MV-4-11 (cell line): ENCODE measurements at places on chromosomes 2 and 18.

DNA sequence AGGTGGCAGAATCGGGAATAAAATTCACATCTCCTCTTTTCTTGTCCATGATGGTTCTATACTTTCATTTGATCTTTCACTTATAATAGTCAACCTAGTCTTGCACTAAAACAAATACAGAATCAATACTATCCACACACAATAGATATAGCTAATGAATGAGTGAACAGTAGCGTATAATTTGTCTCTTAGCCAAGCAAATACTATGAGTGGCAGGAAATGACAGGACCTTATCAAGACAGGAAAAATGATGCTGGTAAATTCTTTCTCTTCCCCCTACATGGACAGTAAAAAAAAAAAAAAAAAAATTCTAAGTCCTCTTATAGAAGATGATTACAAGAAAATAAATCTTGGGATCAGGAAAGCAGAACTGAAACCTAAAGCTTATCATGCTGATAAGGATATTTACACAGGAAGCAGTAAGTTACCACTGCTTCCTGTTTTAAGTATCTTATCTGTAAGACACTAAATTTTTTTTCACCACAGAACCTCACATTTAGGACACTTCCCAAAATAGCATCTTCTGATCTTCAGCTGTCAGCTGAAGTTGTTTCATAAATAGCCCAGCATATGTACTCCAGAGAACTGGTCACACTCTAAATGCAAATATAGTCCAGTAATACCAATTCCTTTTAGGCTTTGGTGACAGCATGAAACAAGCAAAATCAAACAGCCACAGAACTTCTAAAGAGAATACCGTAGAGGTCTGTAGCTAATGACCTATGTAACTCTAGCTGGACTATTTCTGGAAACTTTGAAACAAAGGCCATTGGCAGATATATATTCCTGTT, 27.0 kb downstream of the IRS1 start:
- peak; percentile 100 for DNase-seq

GRCh38 chr2:1721706-1722646, 22.3 kb downstream of the PXDN start:
- no peak for DNase-seq

GRCh38 chr2:45332094-45332493, 279.0 kb downstream of the SRBD1 start:
- peak; percentile 72 for DNase-seq

GRCh38 chr2:25129901-25130520, 38.4 kb downstream of the POMC start:
- DNase-seq: no peak

GRCh38 chr18:25503567-25504081, 151.7 kb upstream of the ZNF521 start:
- no peak for DNase-seq

DNA sequence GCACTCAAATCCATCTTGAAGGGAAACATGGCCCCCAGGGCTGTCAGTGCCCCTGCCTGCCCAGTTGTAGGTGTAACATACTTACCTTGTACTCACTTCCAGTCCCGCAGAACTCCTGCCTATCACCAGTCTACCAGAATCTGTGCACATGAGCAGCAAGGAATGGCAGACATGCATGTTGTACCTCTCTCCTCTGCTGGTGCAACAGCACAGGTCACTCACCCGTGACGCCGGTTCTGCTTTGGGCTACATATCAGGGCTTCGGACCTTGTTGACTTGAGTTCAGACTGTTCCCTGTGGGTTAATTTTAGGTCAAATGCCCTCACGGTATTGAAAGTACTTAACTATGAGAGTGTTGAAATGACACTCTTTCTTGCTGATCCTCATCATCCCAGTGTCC, 215.7 kb downstream of the TPGS2 start:
- DNase-seq: no peak

- DNase-seq: no peak
These were observed 18.8 kb downstream of the MGAT4A start for GRCh38 chr2:98712145-98712544.

DNA sequence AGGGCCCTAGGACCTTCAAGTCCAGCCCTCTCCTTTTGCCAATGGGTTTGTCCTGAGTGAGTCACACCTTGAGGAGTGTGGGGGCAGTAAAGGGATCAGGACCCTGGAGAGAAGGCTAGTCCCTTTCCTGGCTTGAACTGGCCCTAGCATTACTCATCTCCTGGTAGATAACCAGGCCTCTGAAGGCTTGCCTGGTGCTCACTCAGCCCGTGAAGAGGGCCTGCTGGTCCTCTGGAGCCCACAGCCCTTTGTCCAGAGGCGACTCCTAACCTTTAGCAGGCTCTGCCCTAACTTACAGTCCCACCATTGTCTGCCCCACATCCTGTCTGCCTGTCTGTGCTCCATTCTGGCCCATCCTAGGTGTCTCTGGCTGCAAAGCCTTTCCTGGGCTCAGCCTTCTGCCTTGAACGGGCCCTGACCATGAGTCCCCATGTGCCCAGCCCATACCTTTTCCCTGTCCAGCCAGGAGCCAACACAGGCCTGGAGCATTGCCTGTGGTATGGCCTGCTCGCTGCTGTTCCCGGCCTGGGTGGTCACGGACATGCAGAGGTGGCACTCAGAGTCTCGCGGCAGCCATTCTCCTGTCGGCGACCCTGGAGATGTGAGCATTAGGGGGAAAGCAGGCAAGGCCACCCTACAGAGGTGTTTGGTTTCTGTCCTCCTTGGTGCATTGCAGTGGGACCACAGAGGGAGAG, 5.0 kb downstream of the SFTPB start:
- DNase-seq: no peak

- peak; percentile 32 for DNase-seq
These were observed 27.8 kb upstream of the SERTAD2 start for GRCh38 chr2:64681479-64681967.

DNA sequence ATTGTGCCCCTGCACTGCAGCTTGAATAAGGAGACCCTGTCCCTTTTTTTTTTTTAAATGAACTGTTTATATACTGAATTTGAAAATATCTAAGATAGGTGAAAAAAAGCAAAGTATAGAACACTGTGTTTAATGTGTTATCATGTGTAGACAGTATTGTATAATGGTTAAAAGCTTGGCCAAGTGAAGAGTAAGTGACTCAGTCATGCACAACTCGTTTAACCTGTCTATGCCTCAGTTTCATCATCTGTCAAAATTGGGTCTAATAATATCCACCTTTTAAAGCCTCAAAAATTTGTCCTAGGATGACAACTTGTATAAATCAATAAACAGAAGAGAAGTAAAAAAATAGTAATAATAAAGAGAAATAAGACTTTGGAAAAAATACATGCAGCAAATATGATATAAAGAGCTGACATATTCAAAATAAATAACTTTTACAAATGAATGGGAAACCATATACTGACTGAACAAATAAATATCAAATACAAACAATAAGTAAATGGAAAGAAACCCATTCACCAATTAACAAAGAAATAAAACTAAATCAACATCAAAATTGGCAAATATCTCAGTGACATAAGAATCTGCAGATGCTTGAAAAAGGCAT, 113.7 kb downstream of the C2orf74 start:
- DNase-seq: no peak

- no peak for DNase-seq
These were observed 504.5 kb downstream of the IRS1 start for GRCh38 chr2:226295123-226295522.

GRCh38 chr18:57446322-57446721, 11.1 kb downstream of the ONECUT2 start:
- DNase-seq: no peak

GRCh38 chr2:217573571-217573970, 429.2 kb downstream of the TNS1 start:
- no peak for DNase-seq

- DNase-seq: no peak
These were observed 243.0 kb upstream of the CHST9 start for GRCh38 chr18:27428120-27428519.

- DNase-seq: no peak
These were observed 79.6 kb downstream of the STPG4 start for GRCh38 chr2:47075361-47076125.

GRCh38 chr2:138559641-138560040, 58.1 kb downstream of the SPOPL start:
- no peak for DNase-seq

GRCh38 chr2:233448220-233448559, 93.9 kb downstream of the DGKD start:
- DNase-seq: no peak

DNA sequence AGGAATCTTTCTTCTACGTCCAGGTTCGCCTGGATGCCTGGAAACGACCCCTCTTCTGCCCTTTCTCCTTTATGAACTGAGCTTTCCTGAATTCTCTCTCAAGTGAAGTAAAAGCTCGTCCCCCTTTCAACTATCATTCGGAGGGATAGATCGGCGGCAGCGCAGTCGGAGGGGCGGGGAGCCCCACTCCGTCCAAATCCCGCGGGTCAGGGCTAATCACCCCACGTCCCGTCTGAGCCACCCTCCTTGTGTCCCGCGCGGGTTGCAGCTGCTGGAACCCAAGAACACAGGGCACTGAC, 367 bp downstream of the FBXO48 start:
- DNase-seq: no peak

- peak; percentile 8 for DNase-seq
These were observed 150.0 kb upstream of the ALKAL2 start for GRCh38 chr2:437756-438393.

GRCh38 chr2:161990036-161990435, 84.0 kb downstream of the DPP4 start:
- DNase-seq: no peak

DNA sequence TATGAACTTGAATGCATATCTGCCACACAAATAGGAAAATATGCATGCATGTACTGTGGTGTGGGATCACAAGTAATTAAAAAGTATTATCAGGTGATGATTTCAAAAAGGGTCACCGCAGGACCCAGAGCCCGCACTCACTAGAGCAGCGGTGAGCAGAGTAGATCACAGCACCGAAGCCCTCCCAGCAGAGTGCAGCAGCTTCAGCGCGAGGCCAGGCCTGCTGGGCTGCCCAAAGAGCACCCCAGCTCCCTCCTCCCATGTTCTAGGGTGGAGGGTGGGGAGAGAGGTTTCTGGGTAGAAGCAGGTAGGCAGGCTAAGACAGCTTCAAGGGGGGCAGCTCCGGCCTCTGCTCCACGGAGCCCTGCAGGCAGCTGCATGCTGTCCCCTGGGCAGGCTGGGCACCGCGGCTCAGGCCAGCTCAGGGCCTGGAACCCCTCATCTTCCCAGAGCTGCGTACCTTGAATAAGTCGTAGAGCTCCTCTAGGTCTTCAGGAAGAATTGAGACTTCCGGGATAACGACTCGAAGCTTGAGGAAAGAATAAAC, 24.9 kb downstream of the RPL31 start:
- no peak for DNase-seq

DNA sequence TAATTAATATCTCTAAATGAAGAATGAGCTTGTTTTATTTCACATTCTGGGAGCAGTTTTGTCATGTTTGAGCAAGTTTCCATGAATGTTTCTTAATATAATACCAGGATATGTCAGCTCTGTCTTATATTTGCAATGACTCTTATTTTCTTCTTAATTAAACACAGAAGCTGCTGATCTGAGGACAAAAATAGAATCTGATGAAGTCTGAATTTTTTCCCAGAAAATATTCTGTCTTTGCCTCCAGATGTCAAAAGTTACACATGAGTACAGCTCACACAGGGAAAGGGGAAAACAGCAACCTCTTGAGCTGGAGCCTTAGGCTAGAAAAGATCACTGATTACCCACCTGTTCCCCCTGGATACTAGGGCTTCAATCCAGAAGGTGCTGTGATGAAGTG, 606.6 kb upstream of the SYT4 start:
- DNase-seq: no peak

GRCh38 chr2:44766777-44767176, 174.7 kb upstream of the SIX3 start:
- no peak for DNase-seq

GRCh38 chr18:36186461-36187192, 670 bp upstream of the MOCOS start:
- DNase-seq: no peak

DNA sequence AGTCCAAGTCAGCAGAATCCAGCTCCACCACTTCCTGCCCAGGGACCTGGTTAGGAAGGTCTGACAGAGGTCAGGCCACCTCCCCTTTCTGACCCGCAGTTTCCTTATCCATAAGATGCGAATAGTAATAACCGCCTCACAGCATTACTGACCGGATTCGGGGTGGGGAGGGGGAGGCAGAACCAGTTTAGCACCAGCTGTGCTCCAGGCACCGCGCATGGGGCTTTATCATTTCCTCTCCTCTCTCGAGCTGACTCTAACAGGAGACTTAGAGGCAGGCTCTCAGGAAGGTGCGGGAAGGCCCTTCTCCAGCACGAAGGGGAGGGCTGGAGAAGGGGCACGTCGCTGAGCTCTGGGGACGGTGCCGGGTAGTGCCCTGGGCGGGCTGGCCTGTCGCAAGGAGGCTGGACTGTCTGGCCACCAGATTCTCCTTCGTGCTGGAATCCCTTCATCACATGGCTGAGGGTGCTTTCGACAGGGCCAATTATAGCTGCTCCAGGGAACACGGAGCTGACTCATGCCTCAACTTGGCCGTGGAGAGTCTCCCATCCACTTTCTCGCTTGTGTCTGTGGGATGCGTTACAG, 5.7 kb downstream of the EHD3 start:
- DNase-seq: no peak

DNA sequence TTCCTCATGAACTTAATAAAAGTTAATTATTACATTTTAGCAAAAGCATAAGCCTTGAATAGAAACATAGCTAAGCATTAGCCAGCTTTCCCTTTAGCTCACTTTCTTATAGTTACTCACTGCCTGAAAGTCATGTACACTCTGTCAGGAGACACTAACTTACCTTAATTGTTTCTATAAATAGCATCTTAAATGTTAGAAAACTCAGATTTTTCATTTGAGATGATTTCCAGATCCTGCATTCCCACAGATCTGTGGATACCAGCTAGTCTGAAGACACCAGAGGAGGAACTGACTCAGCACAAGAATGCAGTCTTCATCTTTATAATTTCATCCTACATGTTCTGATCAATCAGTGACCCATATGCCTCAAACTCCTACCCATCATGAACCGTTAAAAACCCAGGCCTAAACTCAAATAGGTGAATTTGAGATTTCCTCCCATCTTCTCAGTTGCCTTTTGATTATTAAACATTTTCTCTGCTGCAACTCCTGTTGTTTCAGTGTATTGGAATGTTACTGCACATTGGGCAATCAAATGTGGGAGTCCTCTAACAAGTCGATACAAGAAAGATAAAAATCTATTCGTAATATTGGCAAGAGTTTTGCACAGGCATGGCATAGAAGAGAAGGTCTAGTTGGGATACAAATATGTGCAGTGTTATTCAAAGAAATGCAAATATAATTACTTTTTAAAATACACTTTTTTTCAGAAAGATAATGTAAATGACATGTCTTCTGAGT, 857.4 kb upstream of the CDH2 start:
- no peak for DNase-seq

DNA sequence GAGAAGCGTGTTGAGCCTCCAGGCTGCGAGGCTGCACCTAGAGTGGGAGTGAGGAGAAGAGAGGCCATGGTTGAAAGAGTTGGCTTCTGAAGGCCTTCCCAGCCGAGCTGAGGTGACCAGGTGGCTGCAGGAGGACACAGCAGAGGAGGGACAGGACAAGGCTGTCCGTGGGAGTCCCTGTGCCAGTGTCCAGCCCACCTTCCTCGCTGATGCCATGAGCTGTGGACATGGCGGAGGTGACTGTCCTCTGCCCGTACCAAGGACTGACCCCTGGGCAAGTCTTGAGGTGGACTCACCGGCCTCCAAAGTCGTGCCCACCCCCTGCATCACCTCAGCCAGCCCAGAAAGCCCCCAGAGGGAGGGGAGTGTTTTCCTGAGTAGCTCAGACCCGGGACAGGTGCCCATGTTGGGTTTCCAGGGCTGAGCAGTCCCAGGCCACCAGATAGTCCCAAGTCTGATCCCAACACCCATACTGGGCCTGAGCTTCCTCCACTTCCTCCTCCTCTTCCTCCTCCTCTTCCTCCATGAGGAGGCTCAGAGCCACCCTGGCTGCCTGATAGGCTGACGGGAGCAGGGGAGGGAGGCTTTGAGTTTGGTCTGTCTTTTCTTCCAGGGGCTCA, 43.0 kb upstream of the FOSL2 start:
- no peak for DNase-seq
